Endothelial cell of umbilical vein (primary cell): ENCODE measurements at places on chromosomes 6 and 20. TPM values are rescaled to one million over a fixed set of nuclear protein-coding genes. Genes with fewer than 3 reads are reported as not detected.
A peak's percentile ranks its signal among the peaks of the same experiment; 100 is the strongest.

GRCh38 chr20:55057779-55058415, 582.5 kb downstream of the DOK5 start:
- H3K4me3 ChIP-seq: no peak overlapping the region
- H3K36me3 ChIP-seq: no peaks in the 10 kb centered on the region
- no peaks in the 10 kb centered on the region for H3K27me3 ChIP-seq
- H3K4me1 ChIP-seq: no peaks in the 10 kb centered on the region
- H3K27ac ChIP-seq: no peak overlapping the region

DNA sequence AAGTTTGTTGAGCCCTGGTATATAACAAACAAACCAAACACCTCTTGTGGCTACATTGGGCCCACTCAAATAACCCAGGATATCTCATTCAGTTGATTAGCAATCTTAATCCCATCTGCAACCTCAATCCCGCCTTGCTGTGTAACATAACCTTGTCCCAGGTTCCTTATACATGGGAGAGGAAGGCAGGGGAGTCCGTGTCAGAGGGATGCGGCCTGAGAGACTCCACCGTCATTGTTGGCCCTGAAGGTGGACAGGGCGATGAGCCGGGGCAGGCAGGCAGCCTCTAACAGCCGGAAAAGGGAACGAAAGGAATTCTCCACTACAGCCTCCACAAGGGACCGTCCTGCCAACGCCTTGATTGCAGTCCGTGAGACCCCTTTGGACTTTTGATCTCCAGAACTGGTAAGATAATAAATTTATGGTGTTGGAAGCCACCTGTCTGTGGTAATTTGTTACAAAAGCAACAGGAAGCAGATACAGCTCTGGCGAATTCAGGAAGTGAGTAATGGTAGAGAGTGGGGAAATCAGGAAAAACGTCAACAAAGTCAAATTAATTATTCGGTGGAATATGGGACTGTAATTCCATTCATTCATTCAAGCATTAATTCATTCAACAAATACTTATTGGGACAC, 124.5 kb upstream of the SALL4 start:
- peak; percentile 94 for DNase-seq
- H3K27ac ChIP-seq: peak overlapping the region; percentile 93
- no peak overlapping the region for H3K4me3 ChIP-seq
- H3K36me3 ChIP-seq: no peaks in the 10 kb centered on the region
- H3K4me1 ChIP-seq: peaks cover 34% of the 10 kb centered on the region

- DNase-seq: no peak
- H3K36me3 ChIP-seq: no peaks in the 10 kb centered on the region
- H3K27me3 ChIP-seq: no peaks in the 10 kb centered on the region
- H3K4me3 ChIP-seq: no peak overlapping the region
- no peak overlapping the region for H3K27ac ChIP-seq
Observed at GRCh38 chr6:14728396-14729024, 517.4 kb upstream of the JARID2 start.

- no peak overlapping the region for H3K4me3 ChIP-seq
- peak overlapping the region; percentile 81 for H3K27ac ChIP-seq
- no peaks in the 10 kb centered on the region for H3K27me3 ChIP-seq
- H3K36me3 ChIP-seq: no peaks in the 10 kb centered on the region
- H3K4me1 ChIP-seq: peaks cover 47% of the 10 kb centered on the region
Observed at GRCh38 chr6:112040956-112041355, 12.9 kb upstream of the CCN6 start.

DNA sequence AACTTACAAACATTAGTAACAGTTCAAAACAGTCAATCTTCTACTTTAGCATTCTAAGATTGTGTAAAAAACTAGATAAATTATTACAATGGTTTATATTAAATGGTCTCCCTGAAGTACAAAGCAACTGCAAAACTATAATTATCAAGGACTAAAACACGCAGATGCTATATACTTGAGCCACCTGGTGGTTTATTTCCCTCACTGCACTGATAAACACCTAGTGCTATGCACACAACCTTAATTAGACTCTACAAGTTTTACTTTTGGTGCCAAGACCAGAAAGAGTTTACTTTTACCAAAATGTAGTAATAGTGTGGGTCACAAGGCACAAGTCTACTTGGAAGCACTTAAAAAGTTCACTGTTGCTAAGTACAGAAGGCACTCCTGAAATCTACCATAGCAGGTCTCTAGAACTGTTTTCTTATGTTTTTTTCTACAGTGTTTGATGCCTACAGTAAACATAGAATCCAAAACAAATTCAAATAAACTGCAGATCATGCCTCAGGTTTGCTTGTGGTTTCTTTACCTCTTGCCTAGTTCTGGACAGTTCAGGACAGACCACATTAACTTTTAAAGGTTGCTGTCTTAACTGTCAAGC, 49.2 kb downstream of the GMDS start:
- no peaks in the 10 kb centered on the region for H3K36me3 ChIP-seq
- peak; percentile 88 for DNase-seq
- H3K4me3 ChIP-seq: no peak overlapping the region
- H3K27ac ChIP-seq: no peak overlapping the region

DEFB119 gene
- not detected in 2 replicates for polyA plus RNA-seq

MTHFD1L gene
- 31.8 and 40.2 TPM in 2 replicates for polyA plus RNA-seq

GRCh38 chr20:58059260-58059544, 169.3 kb downstream of the ANKRD60 start:
- H3K36me3 ChIP-seq: no peaks in the 10 kb centered on the region
- no peaks in the 10 kb centered on the region for H3K4me1 ChIP-seq
- H3K4me3 ChIP-seq: no peak overlapping the region
- DNase-seq: no peak

BCAS1 gene
- polyA plus RNA-seq: not detected in 2 replicates

SAMD3 gene
- not detected in 2 replicates for polyA plus RNA-seq

DNA sequence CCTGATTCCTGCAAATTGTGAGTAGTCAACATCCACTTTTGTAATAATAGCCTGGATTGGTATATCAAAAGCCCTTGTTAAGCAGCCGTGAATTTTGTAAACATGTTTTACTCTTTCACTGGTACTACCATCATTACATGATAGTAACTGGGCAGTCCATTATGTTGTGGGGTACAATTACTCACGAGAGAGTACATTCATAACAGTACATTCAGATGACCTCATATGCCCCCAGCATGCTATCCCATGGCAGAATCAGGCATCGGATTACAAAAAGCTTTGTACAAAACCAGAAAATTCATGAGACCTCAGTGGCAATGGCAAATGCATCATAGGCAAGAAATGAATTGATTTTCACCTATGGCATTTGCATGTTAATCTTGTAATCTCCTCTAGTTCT, 166.2 kb downstream of the EPM2A start:
- no peaks in the 10 kb centered on the region for H3K27me3 ChIP-seq
- DNase-seq: no peak
- H3K4me3 ChIP-seq: no peak overlapping the region
- H3K27ac ChIP-seq: no peak overlapping the region
- H3K4me1 ChIP-seq: no peaks in the 10 kb centered on the region

PRDM13 gene
- polyA plus RNA-seq: not detected in 2 replicates

- DNase-seq: no peak
- H3K4me3 ChIP-seq: no peak overlapping the region
- H3K36me3 ChIP-seq: no peaks in the 10 kb centered on the region
- no peak overlapping the region for H3K27ac ChIP-seq
- H3K4me1 ChIP-seq: no peaks in the 10 kb centered on the region
Observed at GRCh38 chr6:110643175-110643574, 166.8 kb upstream of the SLC22A16 start.

DNA sequence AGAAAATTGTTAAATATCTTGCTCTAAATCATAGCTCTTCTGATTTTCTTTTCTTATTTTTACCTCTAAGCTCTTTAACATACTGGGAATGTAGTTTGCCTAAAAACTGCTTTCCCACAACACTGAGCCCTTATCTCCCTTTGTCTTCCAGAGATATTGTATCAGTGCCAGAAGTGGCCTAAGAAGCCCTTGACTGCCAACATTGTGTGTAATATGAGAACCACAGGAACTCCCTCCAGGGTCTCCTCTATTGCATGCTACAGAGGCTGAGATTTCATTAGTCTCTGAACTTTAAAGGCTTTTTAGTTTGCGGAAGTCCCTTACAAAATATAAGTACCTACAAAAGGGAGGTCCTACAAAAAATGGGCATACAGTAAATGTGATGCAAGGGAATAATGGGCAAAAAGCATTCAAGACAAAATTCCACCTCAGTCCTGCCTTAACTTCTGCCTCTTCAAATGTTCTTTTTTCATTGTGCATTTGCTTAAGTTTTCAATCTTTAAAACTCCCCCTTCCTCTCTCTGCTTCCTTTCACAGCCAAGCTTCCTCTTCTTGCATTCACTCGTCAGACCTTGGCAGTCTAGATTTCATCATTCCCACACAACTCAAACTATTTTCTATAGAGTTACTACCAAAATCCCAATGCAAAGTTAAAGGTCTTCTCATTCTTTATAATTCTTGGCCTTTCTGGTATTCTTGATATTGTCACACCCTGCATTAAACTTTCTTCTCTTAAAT, 76.5 kb downstream of the ADGRG6 start:
- peak; percentile 96 for DNase-seq
- no peak overlapping the region for H3K4me3 ChIP-seq
- H3K27me3 ChIP-seq: no peaks in the 10 kb centered on the region

CRISP3 gene
- not detected in 2 replicates for polyA plus RNA-seq

PEDS1 gene
- 131 and 182 TPM in 2 replicates for polyA plus RNA-seq

GNAS-AS1 gene
- polyA plus RNA-seq: 0.11 TPM in 1 of 2 replicates, not detected in the other

DNA sequence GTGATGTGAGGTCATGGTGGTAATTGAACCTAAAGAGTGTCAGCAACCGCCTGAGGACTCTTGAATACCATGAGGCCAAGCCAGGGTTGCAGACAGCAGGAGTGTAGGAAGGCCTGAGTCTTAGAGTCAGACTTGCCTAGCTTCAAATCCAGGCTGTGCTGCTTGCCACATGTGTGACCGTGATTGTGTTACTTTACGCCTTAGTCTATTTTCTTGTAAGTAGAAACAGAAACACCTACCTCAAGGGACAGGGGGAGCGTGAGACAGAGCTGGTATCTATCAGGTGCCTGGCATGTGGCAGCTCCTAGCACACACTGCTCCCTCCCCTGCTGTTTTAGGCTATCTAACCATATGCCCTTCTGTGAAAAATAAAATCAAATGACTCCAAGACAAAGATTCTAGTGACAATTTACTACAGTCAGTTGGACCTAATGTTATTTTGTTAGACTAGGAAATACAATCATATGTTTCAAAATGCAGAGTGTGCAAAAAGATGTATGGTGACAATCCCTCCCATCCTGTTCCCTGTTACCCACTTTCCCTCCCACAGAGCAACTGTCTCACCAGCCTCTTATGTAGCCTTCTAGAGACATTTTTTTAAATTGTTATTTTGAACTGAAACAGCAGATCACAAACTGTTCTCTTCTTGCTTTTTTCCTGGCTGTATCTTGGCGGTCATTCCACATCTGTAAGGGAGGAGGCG, 21.7 kb downstream of the TAF8 start:
- no peak for DNase-seq
- H3K4me1 ChIP-seq: no peaks in the 10 kb centered on the region
- H3K36me3 ChIP-seq: peaks cover 33% of the 10 kb centered on the region

DNA sequence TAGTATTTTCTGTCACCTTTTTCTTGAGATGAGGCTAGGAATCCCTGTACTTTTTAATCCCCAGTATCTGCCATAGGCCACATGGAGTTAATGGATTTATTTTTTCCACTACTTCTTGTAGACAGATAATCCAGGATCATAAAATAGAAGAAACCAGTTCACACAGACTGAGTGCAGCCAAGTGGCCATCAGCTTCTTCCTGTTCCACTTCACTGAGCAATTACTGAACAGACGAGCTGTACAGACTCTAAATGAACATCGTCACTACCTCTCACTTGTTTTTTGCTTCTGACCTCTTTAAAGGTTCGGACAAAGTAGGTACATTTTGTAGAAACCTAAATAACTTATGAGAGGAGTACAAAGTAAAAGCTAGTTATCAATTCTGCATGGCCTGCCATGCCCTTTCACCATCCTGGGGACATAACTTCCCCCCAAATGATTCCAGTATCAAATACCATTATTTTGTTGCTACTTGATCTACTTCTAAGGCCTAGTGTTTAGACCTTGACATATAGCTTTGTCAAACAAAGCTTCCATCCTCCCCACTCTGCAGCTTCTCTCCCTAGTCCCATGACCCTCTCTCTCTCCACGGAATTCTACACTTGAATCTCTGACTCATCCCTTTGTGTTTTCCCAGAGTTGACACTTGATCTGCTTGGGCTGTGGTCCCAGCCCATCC, 34.4 kb upstream of the ARHGAP18 start:
- H3K27me3 ChIP-seq: no peaks in the 10 kb centered on the region
- no peak overlapping the region for H3K27ac ChIP-seq

DNA sequence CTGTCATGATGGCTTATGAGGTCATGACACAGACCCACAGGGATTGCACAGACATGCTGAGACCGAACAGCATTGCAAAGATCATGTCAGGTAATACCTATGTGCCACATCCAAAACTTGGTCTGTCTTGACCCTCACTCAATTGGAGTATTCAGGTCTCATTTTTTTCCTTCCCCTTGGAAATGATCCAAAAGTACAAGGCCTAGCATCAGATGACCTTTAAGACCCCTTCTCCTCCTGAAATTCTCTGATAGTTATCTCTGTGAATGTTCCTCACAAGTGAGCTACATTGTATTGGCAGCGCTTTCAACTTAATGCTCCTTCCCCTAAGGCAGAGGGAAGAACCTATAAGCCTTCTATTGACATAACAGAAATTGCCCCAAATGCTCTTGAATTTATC, 507.4 kb upstream of the JARID2 start:
- no peaks in the 10 kb centered on the region for H3K4me1 ChIP-seq
- H3K27ac ChIP-seq: no peak overlapping the region
- no peaks in the 10 kb centered on the region for H3K27me3 ChIP-seq
- DNase-seq: no peak

C2 gene
- not detected in 2 replicates for polyA plus RNA-seq

- no peaks in the 10 kb centered on the region for H3K36me3 ChIP-seq
- no peak overlapping the region for H3K27ac ChIP-seq
- peak; percentile 27 for DNase-seq
- no peaks in the 10 kb centered on the region for H3K4me1 ChIP-seq
- peaks cover 10% of the 10 kb centered on the region for H3K27me3 ChIP-seq
Observed at GRCh38 chr6:127554435-127555006, 22.5 kb upstream of the C6orf58 start.

DNA sequence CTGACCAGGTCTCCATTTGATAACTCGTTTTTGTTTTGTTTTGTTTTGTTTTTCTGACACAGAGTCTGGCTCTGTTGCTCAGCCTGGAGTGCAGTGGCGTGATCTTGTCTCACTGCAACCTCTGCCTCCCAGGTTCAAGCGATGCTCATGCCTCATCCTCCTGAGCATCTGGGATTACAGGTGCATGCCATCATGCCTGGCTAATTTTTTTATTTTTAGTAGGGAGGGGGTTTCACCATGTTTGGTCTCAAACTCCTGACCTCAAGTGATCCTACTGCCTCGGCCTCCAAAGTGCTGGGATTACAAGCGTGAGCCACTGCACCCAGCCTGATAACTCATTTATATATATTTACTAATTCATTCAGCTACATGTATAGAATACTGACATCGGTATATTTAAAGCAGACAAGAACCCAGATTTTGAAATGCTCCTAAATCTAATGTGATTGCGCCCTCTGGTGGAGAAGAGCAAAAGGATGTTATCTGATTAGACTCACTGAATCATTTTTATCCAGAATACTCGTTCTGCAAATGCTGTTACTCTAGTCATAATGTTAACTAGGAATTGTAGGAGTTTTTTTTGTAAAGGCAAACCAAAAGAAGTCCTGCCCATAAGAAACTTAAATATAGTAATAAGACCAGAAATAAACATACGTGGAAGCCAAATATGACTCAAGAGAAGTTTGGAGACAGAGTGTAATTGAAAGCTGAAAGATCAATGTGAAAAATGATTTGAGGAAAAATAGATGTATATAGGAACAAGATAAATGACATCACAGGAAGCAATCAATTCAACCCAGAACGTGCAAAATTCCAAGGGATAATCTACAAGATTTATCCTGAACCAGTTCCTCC, 5.3 kb upstream of the COL12A1 start:
- no peak overlapping the region for H3K27ac ChIP-seq
- peaks cover 17% of the 10 kb centered on the region for H3K27me3 ChIP-seq
- peaks cover 15% of the 10 kb centered on the region for H3K4me1 ChIP-seq

CFB gene
- 0.87 and 1.0 TPM in 2 replicates for polyA plus RNA-seq
